ENCODE measurements at places on chromosomes 4 and X.

- no peak for DNase-seq
Measured at GRCh38 chr4:40283413-40283812, 51.7 kb upstream of the CHRNA9 start.

DNA sequence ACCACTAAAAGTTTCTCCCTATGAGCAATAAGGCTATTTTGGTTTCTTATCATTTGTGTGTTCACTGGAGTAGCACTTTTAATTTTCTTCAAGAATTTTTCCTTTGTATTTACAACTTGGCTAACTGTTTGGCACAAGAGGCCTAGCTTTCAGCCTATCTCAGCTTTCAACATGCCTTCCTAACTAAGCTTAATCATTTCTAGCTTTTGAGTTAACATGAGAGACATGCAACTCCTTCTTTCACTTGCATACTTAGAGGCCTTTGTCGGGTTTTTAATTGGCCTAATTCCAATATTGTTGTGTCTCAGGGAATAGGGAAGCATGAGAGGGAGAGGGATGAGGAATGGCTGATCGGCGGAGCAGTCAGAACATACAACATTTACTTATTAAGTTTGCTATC is 349.8 kb downstream of the OPHN1 start:
- no peak for DNase-seq

- DNase-seq: no peak
Measured at GRCh38 chr4:104418286-104418685, 76.4 kb downstream of the CXXC4 start.

- no peak for DNase-seq
Measured at GRCh38 chr4:23547096-23547495, 342.8 kb downstream of the PPARGC1A start.

- DNase-seq: no peak
Measured at GRCh38 chrX:45191820-45192409, 8.8 kb downstream of the DIPK2B start.

DNA sequence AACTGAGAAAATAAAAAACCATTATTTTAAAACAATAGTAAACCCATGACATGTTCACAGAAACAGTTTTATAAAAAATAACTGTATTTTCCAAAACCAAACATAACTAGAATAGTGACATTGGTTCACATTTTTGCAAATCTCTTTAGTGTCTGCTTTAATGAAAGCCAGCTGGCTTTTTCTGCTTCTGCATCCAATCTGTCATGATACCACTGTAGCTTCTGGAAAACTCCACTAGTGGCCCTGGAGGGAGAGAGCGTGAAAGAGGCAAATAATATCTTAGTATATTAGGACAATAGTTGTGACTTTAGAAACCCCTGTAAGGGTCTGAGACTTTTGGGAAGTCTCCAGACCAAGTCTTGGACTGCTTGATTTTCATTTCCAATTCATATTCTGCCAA is 31.1 kb downstream of the FGFBP1 start:
- no peak for DNase-seq

- DNase-seq: no peak
Measured at GRCh38 chrX:53000447-53001135, 42.3 kb upstream of the FAM156A start.

GRCh38 chr4:116020141-116020722 is 906.8 kb upstream of the NDST4 start:
- DNase-seq: no peak

- DNase-seq: no peak
Measured at GRCh38 chr4:38411092-38411491, 252.9 kb upstream of the KLF3 start.

GRCh38 chr4:71202705-71203104 is 136.1 kb upstream of the SLC4A4 start:
- no peak for DNase-seq

- no peak for DNase-seq
Measured at GRCh38 chr4:94621491-94622080, 136.2 kb upstream of the BMPR1B start.

DNA sequence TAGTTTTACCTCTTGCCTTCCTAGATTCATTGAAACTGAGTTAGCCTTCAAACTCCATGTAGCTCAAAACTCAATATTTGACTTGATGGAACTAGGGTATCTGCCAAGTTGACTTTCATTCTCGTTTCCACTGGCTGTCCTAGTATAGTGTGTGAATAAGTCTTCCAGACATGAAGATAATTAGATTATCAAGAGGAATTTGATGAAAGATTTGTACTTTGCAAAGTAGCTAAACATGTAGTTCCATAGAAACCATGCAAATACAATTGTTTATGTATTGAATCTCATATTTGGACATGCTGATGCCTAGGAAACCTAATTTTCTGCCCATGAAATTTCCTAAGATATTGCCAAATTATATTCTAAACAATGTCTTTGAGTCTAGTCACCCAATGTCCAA is 297.5 kb downstream of the ARHGAP24 start:
- DNase-seq: no peak

- DNase-seq: no peak
Measured at GRCh38 chrX:110414273-110414672, 55.6 kb downstream of the RTL9 start.

- no peak for DNase-seq
Measured at GRCh38 chr4:38531141-38531727, 132.8 kb upstream of the KLF3 start.

DNA sequence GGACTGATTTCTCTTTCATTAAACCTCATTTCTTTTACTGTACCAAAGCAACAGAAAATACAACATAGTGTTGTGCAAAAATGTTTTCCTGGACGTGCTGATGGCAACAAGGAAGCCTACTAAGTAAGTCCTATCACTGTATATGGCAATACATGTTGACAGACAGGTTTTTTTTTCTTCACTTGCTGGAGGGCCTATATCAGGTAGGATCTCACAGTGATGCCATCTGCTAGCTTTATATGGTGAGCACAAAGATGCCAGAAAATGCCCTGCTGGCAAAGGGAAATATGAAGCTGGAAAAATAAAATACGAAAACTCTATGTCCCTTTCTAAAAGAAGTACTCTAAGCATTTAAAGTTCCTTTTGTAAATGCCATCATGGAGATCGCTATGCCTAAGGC is 119.0 kb upstream of the PDLIM3 start:
- no peak for DNase-seq

DNA sequence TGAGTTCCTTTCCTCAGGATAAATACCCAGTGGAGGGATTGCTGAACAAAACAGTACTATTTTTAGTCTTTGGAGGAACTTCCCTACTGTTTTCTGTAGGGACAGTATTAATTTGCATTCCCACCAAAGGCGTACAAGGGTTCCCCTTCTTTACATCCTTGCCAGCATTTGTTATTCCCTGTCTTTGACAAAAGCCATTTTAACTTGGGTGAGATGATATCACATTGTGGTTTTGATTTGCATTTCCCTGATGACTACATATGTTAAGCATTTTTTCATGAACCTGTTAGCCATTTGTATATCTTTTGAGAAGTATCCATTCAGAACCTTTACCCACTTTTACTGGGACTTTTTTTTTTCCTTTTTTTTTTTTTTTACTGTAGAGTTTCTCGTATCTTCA is 126.2 kb upstream of the ANXA10 start:
- DNase-seq: no peak

GRCh38 chrX:118943102-118943501 is 31.3 kb upstream of the LONRF3 start:
- no peak for DNase-seq

GRCh38 chr4:42396752-42397634 is at the start of gene SHISA3:
SHISA3 (plus strand) TSS chr4:42397488; CDS start chr4:42398057, 569 bp downstream.
- no peak for DNase-seq

GRCh38 chr4:108003982-108004515 is 14.4 kb downstream of the HADH start:
- DNase-seq: no peak

DNA sequence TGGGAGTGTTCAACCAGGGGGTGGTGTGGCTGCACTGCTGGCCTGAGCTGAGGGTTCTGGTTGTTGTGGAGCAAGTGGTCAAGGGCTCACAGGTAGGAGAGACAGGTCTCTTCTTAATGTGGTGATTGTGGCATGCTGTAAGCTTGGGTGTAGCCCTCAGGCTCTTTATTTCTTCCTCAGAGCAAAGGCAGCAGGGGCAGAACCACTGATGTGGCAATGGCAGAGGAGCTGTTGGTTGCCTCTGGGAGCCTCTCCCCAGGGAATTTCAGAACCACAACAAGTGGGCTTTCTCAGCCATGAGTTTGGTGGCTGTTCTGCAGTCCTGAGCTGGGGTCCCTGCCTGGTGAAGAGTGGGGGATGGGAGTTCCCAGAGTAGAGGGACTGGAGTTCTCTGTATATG is 1017.2 kb downstream of the SH3BGRL start:
- no peak for DNase-seq

DNA sequence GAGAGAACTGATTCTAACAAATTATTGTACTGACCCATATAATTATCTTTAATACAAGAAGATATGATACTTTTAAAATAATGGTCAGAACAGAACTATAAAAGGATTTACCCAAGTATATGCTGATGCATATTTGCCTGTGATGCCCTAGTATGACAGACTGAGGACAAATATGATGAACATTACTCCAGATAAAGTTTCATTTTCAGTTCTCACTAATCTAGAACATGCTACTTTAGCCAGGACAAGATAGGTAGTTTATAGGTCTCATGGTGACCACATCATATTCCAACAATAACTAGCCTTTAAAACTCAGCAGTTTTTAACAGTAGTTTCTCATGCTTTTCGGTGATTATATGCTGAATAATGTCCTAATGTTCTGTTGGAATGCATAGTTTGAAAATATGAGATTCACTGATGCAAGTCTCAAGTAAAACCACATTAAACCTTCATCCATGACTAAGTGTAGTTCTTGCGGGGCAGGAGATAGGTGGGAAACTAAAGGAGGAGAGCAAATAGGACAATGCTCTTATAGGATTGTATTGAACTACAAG is 295.2 kb upstream of the AGA start:
- DNase-seq: no peak

DNA sequence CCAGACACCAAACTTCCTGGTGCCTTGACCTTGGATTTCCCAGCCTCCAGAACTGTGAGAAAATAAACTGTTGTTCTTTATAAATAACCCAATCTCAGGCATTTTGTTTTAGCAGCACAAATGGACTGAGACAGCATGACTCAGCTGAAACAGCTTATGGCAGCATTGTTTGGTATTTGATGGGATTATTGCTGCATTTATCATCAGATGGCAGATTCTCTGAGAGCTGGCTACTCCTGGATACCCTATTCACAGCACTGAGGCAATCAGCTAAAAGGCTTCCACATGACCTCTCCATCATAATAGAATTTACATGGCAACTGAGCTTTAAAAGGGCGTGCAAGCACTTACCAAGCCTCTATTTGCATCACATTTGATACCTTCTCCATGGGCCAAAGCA is 623.1 kb upstream of the CPEB2 start:
- DNase-seq: no peak

- peak; percentile 67 for DNase-seq
Measured at GRCh38 chr4:2930758-2931511, 32.3 kb downstream of the NOP14 start.

- no peak for DNase-seq
Measured at GRCh38 chr4:130054908-130055307, 959.0 kb downstream of the C4orf33 start.

GRCh38 chr4:165502916-165503907 is 124.4 kb downstream of the CPE start:
- no peak for DNase-seq

All from left forelimb (tissue), 1 donor.